ENCODE measurements at places on chromosomes 12 and 14.

GRCh38 chr14:52922656-52923055 lies 28.2 kb downstream of the FERMT2 start:
- no peak for DNase-seq

DNA sequence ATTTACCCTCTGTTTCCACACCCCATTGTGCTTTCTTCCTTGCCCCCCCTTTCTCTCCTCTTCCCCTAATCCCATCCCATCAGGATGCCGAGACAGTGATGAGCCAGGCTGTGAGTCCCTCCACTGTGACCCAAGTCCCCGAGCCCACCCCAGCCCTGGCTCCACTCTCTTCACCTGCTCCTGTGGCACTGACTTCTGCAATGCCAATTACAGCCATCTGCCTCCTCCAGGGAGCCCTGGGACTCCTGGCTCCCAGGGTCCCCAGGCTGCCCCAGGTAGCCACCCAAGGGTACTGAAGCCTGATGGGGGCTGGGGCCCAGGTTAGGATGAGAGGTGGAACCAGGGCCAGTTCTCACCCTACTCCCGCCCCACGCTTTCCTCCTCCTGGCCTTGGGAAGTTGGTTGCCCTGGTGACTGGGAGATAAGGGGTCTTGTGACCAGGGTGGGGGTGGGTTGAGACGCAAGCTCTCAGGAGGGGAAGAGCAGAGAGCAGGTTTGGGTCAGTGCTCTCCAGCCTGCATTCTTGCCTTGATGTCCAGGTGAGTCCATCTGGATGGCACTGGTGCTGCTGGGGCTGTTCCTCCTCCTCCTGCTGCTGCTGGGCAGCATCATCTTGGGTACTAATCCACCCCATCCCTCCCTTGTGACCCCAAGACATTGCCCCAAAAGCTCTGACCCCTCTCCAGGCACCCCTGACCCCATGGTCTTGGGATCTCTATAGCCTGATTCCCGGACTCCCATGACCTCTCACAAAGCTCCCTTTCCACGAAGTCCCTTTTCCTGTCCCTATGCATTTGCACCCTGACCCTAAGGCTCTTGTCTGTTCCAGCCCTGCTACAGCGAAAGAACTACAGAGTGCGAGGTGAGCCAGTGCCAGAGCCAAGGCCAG lies 1.2 kb downstream of the AMHR2 start:
- no peak for DNase-seq

GRCh38 chr12:82688035-82688501 lies 1.4 kb downstream of the TMTC2 start:
- no peak for DNase-seq

GRCh38 chr14:98961191-98961590 lies 310.8 kb downstream of the BCL11B start:
- no peak for DNase-seq

- DNase-seq = no peak
Measured at GRCh38 chr14:100871234-100872186, 32.0 kb downstream of the RTL1 start.

GRCh38 chr12:114913871-114914801 lies 230.2 kb upstream of the TBX3 start:
- no peak for DNase-seq

Measured in NCI-H446 (cell line).